ENCODE measurements at places on chromosomes 7 and 10. TPM values are rescaled to one million over a fixed set of nuclear protein-coding genes. Genes with fewer than 3 reads are reported as not detected.

- no peak for DNase-seq
Observed at GRCh38 chr10:51112013-51112412, 37.7 kb downstream of the PRKG1 start.

- DNase-seq = no peak
Observed at GRCh38 chr10:79116801-79117723, 48.3 kb downstream of the ZMIZ1 start.

DNA sequence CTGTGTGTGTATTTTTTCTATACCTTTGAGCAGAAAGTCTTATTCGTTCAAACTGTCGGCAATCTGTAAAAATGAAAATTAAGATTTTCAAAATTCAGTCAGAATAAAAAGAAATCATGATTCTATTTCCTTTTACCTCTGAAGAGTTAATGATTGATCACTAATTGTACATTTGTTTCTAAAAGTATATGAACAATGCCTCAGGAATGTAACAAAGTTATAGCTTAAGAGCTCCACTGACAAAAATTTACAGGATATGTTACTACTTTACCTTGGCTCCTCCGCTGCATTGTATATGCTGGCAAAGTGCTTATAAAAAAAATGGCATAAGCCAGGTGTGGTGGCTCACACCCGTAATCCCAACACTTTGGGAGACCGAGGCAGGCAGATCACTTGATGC, 225.7 kb downstream of the VTI1A start:
- DNase-seq = no peak

DNA sequence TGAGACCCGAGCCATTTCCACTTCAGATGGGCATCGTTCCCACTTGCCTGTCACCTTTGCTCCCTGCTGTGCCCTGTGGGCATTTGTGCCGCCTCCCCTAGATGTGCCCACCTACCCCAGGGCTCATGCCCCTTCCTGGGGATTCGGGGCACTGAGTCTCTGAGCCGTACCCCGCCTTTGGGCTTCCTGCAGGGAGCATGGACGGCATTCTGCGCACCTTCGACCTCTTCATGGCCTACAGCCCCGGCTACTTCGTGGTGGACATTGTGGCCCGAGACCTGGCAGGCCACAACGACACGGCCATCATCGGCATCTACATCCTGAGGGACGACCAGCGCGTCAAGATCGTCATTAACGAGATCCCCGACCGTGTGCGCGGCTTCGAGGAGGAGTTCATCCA, 36.3 kb upstream of the VSIR start:
- no peak for DNase-seq

- no peak for DNase-seq
Observed at GRCh38 chr7:151744656-151745638, 132.0 kb downstream of the PRKAG2 start.

DNA sequence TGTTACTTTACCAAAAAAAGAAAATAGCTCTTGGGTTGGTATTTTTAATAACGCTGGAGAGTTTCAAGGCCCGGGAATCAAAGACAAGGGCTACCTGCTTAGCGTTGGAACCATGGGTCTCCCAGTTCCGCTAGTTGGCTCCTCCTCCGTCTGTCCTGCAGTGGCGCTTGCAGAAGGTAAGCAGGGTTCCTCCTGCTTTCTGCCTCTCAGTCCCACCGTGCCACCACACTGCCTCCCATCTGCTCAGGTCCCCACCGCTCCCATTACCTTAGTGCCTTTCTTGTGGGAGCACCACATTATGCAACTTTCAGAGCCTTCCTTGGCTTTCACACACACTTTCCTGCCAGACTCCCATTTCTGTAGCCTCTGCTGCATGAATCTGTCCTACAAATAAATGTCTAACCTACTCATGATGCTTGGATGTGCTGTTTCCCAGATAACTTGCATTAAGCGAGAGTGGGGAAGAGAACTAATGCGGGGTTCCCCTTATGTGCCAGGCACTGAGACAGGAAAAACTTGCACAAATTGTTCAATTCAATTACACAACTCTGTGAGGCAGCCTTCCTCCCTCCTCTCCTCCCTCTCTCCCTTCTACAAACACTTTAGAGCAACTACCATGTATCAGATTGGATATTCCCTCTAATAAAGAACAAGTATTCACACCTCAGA, 124.5 kb downstream of the AOAH start:
- DNase-seq = no peak

GRCh38 chr7:156969972-156970420, 20.5 kb downstream of the NOM1 start:
- no peak for DNase-seq

GRCh38 chr7:128153436-128153835, 87.6 kb upstream of the LEP start:
- no peak for DNase-seq

DNA sequence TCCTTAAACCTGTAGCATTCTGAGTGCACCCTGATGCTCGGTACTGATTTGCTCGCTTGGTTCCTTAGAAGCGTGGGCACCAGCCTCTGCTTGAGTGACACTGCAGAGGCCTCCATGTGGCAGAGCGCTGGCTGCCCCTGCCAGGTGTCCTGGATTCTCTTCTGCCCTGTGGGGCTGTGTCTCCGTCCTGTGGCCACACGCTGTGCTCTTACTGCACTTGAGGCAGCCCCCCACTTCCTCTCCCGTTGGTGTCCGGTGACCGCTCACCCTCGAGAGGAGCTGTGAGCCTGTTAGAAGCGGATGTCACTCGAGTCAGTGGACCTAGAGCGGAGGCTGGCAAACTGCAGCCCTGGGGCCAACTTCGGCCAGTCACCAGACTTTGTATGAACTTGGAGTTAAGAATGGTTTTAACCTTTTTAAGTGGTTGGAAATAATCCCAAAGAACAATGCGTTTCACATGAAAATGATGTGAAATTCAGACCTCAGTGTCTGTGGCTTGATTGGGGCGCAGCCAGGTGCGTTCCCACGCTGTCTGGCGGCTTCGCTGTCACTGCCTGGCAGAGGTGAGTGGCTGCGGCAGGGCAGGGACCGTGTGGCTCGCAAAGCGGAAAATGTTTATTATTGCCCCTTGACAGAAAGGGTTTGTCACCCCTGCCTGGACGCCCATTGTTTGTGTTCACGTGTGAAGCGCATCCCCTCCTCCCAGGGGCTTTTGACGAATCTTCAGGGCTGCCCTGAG, 114.6 kb downstream of the CYTH3 start:
- no peak for DNase-seq

- no peak for DNase-seq
Observed at GRCh38 chr10:51028420-51028819, 45.9 kb upstream of the PRKG1 start.

- peak; percentile 48 for DNase-seq
Observed at GRCh38 chr7:13988731-13989125, 738 bp downstream of the ETV1 start.

DNA sequence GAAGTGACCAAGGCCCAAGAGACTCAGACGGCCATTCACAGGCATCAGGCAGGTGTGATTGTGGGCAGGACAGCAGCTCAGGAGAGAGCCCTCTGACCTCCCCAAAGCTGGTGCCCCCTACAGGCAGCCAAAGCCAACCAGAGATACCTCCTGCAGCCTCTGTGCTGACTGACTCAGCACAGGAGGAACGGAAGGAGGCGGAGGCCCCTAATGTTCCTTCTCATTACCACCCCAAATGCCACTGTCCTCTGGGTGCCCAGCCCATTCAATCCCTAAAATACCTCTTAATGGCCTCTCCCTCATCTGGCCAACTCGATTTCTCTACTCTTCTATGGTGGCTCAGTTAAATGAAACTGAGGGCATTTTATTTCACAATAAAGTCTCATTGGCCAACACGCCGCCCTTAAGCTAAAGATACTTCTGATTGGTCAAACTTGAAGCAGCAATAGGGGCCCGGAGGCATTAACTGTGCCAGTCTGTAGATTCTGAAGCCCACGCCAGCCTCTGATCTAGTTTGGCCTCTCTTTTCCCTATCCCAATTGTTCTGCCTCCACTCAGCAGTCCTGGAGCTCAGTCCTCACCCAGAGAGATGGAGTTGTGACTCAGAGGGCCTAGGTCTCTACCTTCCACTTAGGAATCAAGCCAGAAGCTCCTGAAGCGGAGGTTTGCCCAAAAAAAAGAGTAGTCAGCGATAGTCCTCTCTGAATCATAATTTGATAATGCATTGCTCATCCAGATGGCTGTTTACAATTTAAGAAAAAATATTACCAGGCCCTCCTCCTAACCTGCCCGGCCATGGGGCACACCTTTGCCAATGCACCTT, 1.2 kb downstream of the CYREN start:
- DNase-seq = no peak

DNA sequence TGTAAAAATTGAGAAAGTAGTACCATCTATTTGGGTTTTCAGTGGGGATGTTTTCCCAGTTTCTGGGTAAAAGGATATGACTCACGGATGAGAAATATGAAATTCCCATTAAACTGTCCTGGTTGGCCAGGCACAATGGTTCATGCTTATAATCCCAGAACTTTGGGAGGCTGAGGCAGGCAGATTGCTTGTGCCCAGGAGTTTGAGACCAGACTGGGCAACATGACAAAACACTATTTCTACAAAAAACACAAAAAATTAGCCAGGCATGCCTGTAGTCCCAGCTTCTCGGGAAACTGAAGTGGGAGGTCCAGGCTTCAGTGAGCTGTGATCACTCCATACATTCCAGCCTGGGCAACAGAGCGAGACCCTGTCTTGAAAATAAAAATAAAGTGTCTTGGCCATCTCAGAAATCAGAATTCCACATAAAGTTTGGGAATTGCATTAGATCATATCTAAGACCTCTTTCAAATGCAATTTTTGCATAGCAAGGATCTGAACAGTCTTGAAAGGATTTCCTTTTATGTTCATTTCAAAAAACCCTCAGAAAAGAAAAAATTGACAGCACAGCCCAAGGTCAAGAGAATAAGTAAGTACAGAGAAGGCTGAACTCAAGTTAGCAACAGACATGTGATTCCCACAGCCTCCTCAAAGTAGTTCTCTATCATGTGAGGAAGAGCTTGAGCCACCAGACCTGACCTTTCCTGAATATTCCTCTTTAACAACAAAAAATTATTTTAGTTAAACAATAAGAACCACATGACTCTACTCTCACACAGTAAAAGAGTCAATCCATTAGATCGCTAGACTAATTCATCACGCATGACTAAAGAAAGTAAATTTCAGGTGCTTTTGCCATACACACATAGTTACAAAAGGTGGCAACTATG, 141.5 kb upstream of the CAV2 start:
- no peak for DNase-seq

GRCh38 chr7:63925626-63926460, 72.8 kb upstream of the ZNF722 start:
- peak; percentile 53 for DNase-seq

DNA sequence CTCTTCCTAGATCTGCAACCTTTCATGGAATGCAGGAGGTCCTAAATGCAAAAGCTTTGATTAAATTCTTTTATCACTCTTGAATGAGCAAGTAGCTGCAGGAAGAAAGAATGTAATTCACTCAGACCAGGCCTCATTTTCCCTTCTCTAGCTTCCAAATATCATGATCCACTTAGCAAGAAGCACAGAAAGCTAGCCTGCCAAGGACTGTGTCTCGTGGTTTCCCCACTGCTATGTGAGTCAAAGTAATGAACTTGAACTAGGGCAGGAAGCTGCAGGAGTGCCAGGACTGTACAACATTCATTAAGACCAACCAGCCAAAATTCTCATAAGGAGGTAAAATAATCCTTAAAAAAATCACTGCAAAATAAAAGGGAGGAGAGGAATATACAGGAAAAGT, 379.2 kb downstream of the CALN1 start:
- no peak for DNase-seq

- DNase-seq = peak; percentile 54
Observed at GRCh38 chr7:127650847-127651555, 993 bp upstream of the SND1 start.

The TFR2 gene
- polyA plus RNA-seq = 1.2 TPM

The TMEM270 gene
- not detected for polyA plus RNA-seq

The MYL7 gene
- polyA plus RNA-seq = 1.1 TPM

The SLC18A2 gene
- 1.2 TPM for polyA plus RNA-seq

The LBX1 gene
- polyA plus RNA-seq = 0.07 TPM

The ARHGEF35 gene
- polyA plus RNA-seq = 27.3 TPM
